ENCODE measurements at places on chromosomes 12 and 14. TPM values are rescaled to one million over a fixed set of nuclear protein-coding genes. Genes with fewer than 3 reads are reported as not detected.

The IL26 gene
- total RNA-seq: not detected

The GLT8D2 gene
- 66.3 TPM for total RNA-seq

The LIN7A gene
- total RNA-seq: 19.7 TPM

The ADAM20 gene
- total RNA-seq: 1.9 TPM

The SLCO1B3 gene
- total RNA-seq: not detected

The AQP6 gene
- total RNA-seq: not detected

The REC8 gene
- 2.3 TPM for total RNA-seq

The C12orf54 gene
- total RNA-seq: not detected

The TAS2R31 gene
- total RNA-seq: 5.1 TPM

The DHRS4L2 gene
- 25.0 TPM for total RNA-seq

The AJUBA gene
- total RNA-seq: 17.0 TPM

The ACACB gene
- total RNA-seq: 8.3 TPM

The OAS1 gene
- total RNA-seq: 0.87 TPM
